ENCODE measurements at places on chromosomes 2 and 18.

GRCh38 chr2:95287806-95288205 is 9.3 kb upstream of the KCNIP3 start:
- no peak for DNase-seq

DNA sequence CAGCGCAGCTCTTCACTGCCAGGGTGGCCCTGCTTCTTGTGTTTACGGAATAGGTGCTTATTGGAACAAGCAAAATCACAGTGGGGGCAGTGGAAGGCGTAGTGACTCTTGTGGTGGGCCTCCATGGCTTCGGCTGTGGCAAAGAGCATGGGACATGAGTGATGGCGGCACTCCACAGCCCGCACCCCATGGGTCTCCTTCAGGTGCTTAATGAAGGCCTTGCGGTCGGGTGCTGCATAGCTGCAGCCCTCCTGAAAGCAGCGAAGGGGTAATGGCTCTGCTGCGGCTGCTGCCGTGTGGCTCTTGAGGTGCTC is 10.7 kb downstream of the ZNF142 start:
- no peak for DNase-seq

DNA sequence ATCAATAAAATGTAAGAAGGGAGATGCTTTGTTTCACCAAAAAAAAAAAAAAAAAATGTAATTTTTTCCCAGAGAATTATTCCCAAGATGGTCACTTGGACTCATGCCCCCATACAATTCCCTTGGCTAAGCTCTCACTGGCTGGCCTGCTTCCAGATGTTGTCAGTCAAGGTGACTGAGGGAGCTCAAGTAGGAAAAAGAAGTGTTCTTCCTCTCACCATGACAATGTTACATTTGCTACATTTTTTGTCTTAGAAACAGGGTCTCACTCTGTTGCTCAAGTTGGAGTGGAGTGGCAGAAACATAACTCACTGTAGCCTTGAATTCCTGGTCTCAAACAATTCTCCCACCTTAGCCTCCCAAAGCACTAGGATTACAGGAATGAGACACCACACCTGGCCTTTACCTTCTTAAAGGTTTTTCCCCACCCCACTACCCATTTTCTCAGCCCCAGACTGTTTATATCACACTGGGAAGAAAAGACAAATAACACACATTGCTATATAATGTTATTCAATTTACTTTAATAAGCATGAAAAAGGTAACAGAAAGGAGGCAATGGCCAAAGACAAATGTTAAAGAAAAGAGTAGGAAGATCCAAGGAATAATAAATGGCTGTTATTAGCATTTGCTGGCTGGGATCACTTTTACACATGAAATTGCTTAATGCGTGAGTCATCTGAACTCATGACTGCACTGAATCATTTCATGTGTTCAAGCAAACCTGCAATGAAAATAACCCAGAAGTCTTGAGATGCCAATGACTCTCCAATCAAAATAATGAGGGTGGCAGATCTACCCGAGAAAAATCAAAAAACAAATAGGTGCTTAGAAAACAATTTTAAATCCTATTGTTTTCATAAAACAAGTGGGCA is 45.2 kb downstream of the ACVR1 start:
- no peak for DNase-seq

DNA sequence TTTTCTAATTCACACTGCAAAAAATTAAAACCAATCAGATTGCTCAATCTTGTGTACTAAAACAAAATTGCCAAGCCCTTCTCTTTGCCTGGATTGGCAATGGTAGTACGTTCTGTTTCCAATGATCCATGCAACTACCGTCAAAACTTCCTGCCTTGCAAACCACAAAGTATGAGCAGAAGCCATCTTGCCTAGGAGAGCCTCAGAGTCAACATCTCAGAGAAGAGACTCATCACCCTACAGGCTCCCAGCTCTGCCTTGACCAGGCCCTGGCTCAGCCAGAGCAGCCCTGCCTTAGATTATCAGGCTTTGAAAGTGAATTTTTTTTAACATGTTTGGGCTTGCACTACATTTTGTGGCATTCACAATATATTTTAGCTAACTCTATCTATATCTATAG is 574.1 kb downstream of the SATB2 start:
- no peak for DNase-seq

- DNase-seq: no peak
Measured at GRCh38 chr2:189012351-189012750, 38.2 kb downstream of the COL3A1 start.

- DNase-seq: no peak
Measured at GRCh38 chr2:907706-908105, 42.9 kb upstream of the SNTG2 start.
